ENCODE measurements at places on chromosomes 3 and 15.

DNA sequence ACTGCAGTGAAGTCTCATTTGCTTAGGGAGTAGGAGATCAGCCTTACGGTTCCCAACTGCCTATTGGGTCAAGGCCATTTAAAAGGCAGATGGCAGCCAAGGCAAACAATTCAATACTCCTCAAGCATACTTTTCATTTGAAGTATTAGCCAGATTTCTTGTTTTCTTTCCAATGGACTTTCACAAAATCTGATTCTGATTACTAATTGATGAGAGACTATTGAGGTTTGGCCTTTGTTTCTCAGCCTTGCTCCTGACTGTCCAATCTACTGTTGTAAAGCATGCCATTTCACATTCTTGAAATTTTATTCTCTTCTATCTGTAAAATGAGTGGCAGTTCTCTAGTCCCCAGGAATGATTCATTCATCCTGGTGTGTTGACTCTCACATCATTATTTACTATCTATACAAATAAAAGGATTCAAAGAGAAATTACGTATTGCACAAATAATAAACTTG lies 166.2 kb upstream of the TGFBR2 start:
- DNase-seq, result no peak

DNA sequence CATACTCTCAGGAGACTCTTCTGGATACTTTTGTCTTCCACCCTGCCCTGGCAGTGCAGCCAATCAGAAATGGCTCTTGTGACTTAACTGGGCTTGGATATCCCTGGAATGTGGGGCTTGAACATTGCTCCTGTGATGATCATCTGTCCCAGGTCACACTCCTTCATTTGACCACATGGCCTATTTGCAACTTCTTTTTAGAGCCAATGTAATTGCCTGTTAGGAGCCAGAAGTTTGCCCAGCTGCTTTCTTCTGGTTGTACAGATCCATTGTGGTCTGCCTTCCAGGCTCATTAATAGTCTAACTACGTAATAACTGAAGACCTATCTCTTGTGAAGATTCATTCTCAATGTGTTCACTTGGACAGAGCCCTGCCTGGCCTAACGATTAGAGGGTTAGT lies 29.8 kb downstream of the QTRT2 start:
- DNase-seq, result no peak

DNA sequence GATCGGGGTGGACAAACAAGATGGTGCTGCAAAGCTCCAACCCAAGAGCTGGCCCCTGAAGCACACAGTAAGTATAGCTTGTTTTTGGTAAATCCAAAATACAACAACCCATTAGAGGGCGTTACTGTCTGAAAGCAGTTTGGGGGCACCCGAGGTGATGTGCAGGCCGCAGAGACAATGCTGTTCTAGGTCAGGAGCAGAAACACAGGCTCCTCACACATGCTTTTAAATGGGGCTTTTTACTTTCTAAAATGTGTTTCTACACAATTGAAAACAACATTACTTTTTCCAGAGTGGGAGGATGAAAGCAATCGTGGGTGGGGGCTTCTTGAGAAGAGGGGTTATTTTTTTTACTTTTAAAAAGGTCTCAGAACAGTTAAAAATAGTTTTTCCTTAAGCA lies 1029.3 kb upstream of the CFAP20DC start:
- DNase-seq, result peak; percentile 12

- no peak for DNase-seq
These were observed 128.0 kb downstream of the BBX start for GRCh38 chr3:107650788-107651187.

- DNase-seq, result no peak
These were observed 386.2 kb downstream of the RSL24D1 start for GRCh38 chr15:54810496-54810895.

- DNase-seq, result no peak
These were observed 167.3 kb downstream of the C3orf70 start for GRCh38 chr3:184985586-184985985.

DNA sequence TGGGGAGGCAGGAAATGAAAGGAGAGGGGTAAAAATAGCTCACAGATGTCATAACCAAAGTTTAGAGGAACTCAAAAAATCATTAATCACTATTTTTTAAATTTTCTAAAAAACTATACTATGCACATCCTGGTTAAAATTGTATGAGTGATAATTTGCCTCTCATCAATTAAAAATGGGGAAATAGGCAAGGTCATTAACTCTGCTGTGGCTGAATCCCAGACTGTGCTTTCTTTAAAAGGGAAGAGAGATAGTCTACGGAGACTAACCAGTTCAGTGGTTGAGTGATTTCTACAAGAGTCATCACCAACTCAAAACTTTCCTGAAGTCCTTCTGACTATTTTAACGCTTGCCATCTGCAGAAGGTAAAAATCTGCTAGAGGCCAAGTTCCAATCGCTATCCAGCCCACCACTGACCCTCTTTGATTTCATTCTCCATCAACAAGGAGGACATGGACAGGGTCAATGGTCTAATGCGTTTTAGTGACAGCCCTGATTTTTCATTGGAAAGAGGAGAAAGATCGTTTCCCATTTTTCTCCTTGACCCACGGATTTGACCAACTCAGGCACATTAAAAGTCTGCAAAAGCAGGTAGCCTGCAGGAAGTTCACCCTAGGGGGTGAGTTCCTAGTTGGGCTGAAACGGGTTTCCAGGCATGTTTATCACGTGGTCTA lies 850 bp downstream of the SUCLG2 start:
- DNase-seq, result no peak

GRCh38 chr15:45088801-45089711 lies 24.9 kb downstream of the DUOX2 start:
- no peak for DNase-seq

All from stimulated activated CD4-positive, alpha-beta T cell treated with anti-CD3 and anti-CD28 coated beads, Interleukin-2, amount 100 ng/mL, for 48 hours (primary cell).